Left renal cortex interstitium (tissue), 4 donors: ENCODE measurements at places on chromosomes 16 and 17. TPM values are rescaled to one million over a fixed set of nuclear protein-coding genes. Genes with fewer than 3 reads are reported as not detected.

Gene SLC5A11
- polyA plus RNA-seq: 6.5 TPM

Gene PSKH1
- 43.8 TPM for polyA plus RNA-seq

Gene LRRC37B
- polyA plus RNA-seq: 28.6 TPM

Gene CLEC18A
- 91.8 TPM for polyA plus RNA-seq

Gene CEP295NL
- polyA plus RNA-seq: 0.08 TPM

Gene ARL5C
- polyA plus RNA-seq: 0.19 TPM

DNA sequence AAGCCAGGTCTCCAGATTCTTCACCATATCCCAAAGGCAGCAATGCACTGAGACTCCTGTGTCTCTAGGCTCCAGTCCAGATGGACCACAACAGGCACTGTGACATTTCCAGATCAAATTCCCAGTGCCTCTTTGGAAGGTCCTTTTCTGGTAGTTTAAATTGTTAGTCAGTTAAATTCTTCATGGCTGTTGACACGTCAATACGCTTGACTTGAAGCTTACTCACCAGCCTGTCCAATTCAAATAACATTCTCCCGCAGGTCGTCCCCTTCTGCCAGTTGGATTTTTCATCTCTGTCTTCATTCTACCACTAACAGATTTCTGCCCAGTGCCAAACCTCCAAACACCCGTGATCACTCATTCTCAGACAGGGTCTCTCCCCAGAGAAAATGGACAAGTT, 86.7 kb downstream of the SHISA9 start:
- no peak for DNase-seq

GRCh38 chr17:3870871-3871306, 22.0 kb downstream of the CAMKK1 start:
- DNase-seq: no peak

GRCh38 chr17:82031885-82032627, 578 bp downstream of the RAC3 start:
- no peak for DNase-seq

DNA sequence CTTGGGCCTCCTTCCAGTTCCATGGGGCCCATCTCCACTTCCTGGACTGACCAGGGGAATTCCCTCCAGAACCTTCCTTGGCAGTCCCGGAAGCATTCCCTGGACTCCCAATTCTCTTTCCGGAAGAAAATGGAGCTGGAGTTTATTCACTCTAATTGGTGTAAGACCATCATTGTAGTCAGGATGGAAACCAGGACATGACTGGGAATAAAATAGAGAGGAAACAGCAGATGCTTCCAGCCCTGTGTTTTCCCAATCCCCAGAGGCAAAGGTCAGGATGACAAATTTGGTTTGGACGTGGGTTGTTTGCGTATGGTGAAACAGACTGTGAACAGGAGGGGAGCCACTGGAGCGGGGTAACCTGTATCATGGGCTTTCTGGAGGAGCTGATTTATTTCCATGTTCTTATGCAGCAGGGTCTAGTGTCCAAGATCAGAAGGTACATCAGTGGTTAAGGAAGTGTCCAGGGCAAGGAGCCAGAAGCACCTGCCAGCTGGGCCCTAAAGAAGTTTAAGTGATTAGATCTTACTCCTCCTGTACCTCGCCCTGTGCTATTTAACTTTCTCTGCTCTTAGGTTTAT, 8.5 kb upstream of the LONP2 start:
- no peak for DNase-seq

GRCh38 chr16:67249178-67250044, 632 bp downstream of the SLC9A5 start:
- no peak for DNase-seq

DNA sequence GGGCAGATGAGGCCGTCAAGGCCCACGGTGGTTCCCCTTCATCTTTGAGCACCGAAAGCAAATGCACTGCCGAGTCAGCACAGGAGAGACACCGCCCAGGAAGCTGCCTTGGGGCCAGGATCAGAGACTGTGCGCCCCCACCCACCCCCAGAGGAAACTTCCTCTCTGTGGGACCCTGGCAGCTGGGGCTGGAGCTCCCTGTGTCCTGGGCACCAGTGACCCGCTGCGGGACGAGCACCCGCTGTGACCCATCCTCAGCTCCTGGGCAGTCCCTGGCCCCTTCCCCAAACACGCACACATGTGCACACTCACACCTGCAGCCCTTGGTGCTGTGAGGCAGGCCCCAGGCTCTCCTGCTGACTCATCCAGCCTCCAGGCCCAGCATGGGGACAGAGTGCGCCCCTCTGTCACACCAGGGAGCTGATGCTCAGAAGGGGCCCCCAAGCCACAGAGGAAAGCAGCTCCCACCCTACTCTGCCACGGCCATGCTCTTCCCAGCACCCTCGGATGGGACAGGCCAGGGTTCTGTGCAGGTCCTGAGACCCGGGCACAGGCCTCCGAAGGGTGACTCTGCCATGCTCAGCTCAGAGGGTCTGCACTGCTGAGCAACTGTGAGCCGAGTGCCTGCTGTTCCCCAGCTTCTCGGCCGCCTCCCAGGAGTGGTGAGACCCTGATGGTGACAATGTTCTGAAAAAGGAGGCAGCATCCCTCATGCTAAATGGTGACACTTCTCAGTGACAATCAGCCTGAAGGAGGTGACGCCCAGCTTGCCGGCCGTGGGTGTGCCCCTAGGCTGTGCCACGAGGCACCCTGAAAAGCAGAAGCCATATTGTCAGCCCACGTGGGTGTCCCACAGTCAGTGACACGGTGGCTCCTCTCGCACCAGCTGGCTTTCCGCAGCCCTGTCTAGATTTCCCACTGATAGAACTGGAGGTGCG, 3.6 kb downstream of the PIEZO1 start:
- no peak for DNase-seq

- DNase-seq: no peak
These were observed 89.7 kb downstream of the WWOX start for GRCh38 chr16:78189121-78189520.

DNA sequence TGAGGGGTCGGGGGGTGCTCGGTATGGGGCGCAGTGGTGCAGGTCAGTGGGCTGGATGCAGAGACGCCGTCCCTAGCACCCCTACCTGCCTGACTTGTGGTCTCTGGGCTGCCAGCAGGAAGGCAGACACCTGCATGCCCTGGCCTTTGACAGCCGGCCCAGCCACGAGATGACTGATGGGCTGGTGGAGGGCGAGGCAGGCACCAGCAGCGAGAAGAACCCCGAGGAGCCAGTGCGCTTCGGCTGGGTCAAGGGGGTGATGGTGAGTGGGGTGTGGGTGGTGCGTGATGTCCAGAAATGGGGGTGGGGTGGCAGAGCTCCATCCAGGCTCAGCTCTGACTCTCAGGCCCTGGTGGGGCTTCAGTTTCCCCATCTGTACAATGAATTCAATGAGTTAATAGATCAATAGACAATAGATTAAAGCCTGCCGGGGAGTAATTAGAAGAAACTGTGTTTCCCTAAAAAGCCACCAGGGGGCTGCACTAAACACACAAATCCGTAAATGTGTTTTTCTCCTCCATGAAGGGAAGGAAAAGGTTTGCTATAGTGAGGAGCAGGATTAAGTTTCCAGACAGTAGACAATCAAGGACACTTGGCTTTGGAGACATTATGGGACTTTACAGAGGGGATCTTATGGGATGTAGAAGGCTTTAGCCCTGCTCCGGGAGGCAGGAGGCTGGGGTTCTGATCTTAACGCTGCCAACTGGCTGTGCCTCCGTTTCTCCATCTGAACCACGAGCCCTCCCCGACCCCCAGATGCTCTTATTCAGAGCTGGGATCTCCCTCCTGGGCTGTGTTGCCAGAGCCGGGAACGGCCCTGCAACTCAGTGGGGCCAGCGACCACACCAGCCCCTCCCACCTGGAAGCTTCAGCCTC, 2.2 kb downstream of the SLC12A3 start:
- DNase-seq: no peak
